GM13977 (cell line): ENCODE measurements at places on chromosomes 5 and 9.

DNA sequence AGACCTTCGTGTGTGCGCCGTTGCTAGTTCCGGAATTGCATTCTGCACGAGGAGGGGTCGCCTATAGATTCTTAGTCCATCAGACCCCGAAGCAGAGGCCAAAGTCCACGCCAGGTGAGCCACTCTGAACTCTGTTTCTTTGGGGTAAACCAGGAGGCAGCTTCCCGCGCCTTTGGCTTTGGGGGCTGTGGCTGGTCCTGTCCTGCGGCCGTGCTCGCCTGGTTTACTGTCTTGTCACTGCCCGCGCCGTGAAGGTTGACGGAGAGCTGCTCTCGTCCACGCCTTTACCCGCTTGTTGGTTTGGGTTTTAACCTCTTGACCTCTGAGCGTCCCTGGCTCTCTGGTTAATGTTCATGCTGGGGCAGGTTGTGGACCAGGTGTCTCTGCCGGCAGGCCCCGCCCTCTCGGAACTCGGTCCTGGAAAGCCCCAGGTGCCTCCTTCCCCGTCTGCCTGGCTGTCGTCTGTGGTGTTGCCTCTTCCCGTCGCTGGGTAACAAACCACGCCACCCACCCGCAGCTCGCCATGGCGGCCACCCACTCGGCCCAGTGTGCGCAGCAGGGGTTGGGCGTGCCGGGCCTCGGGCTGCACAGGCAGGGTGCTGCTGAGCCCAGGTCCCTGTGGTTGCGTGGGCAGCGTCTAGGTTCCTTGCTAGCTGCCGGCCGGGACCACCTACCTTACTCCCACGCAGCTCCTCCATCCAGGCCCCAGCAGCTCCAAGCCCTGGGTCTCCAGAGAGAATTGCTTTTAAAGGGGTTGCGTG, 44.6 kb upstream of the CACNA1B start:
- no peak for DNase-seq

DNA sequence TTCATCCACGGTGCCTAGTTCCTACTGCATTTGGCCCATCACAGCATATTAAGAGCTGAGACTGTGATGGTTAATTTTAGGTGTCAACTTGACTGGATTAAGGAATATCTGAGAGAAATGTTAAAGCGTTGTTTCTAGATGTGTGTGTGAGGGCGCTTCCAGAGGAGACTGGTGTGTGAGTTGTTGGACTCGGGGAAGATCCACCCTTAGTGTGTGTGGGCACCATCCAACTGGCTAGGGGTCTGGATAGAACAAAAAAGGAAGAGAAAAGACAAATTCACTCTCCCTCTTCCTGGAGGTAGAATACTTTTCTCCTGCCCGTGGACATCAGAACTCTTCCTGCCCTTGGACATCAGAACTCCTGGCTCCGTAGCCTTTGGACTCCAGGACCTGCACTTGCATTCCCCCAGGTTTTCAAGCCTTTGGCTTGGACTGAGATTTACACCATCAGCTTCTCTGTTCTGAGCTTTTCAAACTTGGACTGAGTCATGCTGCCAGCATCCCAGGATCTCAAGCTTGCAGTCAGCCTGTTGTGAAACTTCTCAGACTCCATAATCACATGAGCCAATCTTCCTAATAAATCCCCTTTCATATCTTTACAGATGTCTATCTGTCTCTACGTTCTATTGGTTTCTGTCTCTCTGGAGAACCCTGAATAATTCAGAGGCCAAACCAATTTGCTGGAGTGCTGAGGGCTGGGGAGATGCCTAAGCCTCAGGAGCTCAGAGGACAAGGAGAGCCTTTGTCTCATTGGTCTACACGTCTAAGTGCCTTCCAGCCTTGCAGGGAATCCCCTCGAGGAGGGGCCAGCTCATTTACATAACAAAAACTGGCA, 164.5 kb downstream of the DCP2 start:
- no peak for DNase-seq

DNA sequence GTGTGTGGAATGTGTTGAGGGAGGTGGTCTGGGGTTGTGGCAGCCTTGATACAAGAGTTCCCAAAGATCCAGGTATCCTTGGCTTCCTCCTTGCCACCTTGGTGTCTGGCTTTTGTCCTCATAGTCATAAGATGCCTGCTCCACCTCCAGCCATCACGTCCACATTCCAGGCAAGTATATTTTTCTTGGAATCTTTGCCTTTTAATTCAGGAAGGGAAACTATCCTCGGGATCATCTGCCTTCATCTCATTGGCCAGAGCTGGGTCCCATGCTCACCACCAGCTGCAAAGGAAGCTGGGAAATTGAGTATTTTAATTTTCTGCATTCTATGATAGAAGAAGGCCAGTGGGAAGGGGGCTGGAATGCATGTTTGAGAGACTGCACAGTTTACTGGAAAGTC, 186.7 kb downstream of the C9orf50 start:
- no peak for DNase-seq

DNA sequence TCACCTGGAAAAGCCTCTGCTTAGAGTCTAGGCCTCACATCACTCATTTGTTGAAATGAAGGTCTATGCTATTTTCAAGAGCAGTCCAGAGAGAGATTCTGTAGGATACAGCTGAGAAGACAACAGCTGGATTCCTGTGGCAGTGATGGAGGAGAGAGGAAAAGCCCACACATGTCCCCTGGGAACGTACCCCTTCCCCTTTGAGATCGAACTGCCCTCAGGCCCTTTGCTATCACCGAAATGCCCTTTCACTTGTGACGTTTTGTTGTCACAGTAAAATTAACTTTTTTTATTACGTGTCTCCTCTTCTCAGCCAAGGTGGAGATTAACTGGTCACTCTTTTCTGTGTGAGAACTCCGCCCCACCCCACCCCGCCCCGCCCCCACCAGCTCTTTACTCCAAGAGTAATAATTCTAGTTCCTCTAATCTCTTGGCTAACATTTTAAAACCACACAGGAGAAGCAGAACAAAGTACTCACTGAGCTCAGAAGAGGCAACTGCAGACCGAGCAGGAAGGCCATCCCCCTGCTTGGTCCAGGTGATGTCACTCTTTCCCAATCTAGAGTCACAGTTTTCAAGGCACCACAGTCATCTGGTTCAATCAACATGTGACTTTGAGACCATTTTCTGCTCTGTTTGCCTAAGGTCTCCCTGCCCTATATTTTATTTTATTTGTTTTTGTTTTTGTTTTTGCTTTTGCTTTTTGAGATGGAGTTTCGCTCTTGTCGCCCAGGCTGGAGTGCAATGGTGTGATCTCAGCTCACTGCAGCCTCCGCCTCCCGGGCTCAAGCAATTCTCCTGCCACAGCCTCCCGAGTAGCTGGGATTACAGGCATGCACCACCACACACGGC, 105.6 kb downstream of the SUSD1 start:
- no peak for DNase-seq

DNA sequence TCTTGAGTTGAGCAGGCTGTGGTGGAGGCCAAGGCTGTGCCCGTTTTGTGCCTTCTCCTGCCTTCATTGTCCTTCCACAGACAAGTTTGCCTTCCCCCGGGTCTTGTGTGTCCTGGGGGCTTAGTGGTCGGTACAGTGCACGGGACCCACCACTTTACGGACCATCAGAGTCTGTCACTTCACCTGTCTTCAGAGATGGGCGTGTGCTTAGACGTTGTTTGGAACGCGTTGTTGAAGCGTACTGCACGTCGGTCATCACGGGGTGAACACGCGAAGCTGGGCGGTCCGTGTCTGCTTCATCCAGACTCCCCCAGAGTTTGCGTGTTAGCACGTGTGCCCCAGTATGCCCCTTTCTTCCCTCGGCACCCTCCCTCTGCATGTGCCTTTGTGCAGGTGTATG, 24.8 kb downstream of the CEP72 start:
- no peak for DNase-seq

- peak; percentile 88 for DNase-seq
Measured at GRCh38 chr5:81749561-81750307, 1.2 kb downstream of the SSBP2 start.

GRCh38 chr5:32278406-32278805, 34.3 kb downstream of the MTMR12 start:
- no peak for DNase-seq

- no peak for DNase-seq
Measured at GRCh38 chr5:139964266-139964993, 78.7 kb downstream of the NRG2 start.

- no peak for DNase-seq
Measured at GRCh38 chr5:135212361-135213026, 178.5 kb upstream of the PITX1 start.

DNA sequence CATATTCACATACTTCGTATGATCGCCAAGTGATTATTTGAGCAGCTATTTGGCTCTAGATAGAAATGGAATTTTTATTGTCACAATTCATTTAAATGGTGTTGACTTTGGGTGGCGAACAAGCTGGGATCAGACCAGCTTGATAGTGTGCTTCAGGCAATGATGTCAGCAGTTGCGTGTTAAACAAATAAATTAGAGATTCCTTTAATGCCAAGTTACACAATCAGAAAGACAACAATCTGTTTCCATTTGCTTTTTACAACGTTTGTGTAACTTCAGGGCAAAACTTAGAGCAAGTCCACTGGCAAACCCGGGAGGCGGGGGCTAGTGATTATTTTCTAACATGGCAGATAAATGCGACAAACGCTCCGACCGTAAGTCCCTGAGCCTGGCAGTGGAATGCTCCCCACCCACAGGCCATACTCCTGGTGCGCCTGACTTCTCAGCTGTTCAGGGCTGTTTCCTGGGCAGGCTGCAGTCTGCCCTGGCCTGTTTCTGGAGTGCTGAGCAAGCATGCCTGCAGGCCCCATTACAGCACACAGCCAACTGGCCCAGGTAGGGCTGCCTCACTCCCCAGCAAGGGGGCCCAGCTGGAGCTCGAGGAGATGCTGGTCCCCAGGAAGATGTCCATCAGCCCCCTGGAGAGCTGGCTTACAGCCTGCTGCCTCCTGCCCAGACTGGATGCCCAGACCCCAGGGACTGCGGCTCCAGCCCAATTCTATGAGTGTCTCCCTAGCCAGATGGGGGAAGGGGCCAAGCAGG, 88.7 kb downstream of the BASP1 start:
- no peak for DNase-seq

DNA sequence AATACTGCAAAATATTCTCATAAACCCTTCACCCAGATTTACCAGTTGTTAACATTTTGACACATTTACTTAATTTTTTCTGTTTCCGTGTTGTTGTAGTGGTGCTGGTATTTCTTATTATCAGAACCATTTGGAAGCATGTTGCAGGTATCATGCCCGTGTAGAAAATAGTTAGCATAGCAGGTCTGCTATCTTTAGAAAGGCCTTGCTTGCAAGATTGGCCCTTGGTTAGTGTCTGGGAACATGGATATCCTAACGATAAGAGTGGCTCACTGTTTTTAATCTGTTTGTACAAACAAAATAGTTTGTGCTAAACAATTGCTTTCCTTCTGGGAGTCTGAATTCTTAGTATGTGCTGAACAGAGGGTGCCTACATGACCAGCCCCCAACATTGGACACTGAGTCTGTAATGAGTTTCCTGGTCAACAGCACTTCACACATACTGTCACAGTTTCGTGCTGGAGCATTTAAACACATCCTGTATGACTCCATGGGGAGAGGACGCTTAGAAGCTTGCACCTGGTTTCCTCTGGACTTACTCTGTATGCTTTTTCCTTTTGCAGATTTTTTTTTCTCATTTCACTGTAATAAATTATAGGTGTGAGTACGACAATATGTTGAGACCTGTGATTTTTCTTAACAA, 66.9 kb downstream of the MAN2A1 start:
- DNase-seq: no peak

DNA sequence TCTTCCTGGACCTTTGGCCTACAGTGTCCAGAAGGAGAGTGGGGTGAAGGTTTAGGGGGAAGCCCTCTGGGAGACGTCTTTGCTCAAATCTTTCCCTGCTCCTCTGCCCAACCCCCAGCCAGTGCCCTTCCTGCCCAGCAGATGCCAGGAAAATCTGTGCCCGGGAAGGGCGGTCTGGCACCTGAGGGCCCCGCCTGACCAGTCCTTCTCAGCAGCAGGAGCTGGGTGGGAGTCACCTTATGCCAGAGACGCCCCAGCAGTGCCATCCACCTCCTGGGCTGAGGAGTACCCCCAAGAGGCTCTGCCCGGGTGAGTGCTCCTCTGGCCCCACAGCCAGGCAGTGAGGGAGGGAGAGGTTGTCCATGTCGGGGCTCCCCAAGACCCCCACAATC, 14.9 kb upstream of the CERCAM start:
- DNase-seq: no peak

GRCh38 chr5:37738057-37738691, 101.7 kb downstream of the GDNF start:
- DNase-seq: peak; percentile 26
